ENCODE measurements at places on chromosomes 4 and X.

DNA sequence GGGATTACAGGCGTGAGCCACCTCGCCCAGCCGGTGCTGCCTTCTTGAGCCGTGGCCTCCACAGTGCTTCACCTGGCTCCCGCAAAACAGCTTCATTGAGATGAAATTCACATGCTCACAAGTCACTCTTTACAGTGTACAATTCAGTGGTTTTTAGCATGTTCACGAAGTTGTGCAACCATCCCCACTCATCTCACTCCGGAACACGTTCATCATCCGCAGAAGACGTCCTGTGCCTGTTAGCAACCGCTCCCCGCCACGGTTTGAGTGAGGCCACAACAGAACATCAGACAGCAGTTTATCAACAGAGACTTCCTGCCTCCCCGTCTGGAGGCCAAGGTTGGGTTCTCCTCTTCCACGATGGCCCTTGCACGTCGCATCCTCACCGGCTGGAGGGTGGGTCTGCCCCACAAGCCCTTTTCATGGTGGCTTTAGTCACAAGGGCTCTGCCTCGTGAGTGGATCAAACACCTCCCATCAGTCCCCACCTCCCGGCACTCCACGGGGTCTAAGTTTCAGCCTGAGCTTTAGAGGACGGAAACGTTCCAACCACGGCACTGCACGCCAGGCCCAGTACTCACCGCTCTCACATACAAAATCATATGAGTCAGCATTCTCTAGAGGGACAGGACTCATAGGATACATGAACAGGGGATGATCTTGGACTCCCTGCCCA, 29.6 kb upstream of the SPON2 start:
- peak; percentile 73 for DNase-seq

DNA sequence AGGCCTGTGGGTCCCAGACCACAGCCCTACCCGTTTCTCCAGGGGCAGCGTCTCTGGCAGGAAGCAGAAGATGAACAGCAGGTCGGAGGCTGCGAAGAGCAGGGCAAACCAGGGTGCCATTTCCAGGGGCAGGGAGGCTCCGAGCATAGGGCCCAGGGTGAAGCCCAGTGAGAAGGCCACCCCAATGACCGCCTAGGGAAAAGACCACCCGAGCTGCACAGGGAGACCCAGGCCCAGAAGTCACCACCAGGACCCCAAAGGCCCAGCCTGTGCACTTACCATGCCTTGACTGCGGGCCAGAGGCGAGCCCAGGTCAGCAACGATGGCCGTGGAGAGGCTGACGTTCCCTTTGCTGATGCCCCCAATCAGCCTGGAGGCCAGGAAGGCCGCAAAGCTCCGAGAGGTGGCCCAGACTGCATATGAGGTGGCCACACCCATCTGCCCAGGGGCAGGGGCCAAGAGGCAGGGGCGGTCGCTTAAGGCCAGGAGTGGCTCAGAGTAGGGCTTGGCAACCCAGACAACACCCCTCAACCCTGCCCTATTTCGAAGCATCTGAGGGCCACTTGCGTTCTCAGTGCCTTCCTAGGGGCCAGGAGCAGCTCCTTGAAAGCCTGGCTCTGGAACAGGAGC, 30.8 kb downstream of the NOP14 start:
- no peak for DNase-seq

GRCh38 chr4:42478946-42479345, 81.7 kb downstream of the SHISA3 start:
- no peak for DNase-seq

- no peak for DNase-seq
Measured at GRCh38 chr4:70571772-70572171, 20.3 kb upstream of the AMBN start.

DNA sequence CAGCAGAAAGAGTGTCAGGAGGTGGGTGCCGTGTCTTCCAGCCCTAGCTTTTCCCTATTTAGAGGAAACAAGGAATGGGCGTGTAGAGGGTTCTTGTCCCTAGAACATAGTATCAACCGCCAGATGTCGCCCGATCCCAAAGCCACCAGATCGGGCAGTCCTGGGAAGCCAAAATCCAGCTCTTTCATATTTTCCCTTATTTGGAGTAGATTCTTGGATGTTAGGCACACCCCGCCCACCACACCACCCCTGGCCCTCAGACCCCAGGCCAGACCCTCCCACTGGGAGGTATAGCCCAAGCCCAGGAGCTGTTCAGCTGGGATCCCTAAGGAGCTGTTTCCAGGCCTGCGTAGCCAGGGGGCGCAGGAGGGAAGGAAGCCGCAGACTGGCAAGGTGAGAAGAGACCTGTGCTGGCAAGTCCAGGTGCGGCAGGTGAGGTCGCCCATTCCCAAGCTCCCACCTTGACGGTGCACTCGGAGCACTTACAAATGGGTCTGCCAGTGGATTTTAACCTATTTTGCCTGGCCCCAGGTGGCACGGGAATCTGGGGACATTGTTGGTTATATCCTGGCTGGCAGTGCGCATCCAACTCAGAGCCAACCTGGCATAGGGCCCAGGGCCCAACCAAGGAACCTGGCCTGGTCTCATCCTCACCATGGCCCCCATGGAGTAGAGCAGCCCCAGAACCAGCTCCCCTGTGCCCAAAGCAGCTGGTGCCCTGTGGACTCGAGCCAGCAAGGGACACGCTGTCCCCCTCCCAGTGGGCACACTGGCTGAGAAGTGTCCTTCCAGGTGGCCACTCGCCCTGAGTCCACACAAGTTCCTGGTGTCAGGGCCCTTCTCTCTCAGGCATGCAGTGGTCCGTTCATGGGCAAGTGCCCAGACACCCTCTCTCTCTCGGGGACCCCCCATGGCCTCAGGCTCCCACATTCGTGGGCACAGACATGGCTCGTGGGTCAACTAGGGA, 811 bp downstream of the FLNA start:
- DNase-seq, result no peak

GRCh38 chr4:168273838-168274237, 44.7 kb downstream of the DDX60 start:
- no peak for DNase-seq

GRCh38 chr4:161203865-161204264, 959.9 kb downstream of the FSTL5 start:
- DNase-seq, result no peak

GRCh38 chr4:130035391-130035790, 939.4 kb downstream of the C4orf33 start:
- no peak for DNase-seq

DNA sequence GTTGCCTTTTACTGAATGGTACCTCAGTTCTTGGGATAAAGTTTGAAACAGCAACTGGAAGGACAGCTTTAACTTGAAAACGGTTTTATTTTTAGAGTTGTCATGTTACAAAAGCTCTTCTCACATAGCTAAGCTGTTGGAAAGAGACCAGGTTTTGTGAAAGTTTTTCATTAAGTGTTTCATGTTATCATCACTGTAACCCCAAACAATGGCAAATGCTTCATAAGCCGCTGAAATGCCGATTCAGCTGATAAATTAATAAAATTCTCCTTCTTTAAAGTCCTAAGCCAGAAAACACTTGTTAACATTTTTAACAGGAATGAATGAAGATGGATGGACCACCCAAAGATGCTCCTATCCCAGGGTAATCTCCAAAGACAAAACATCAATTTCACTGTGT, 76.1 kb upstream of the IRF2 start:
- DNase-seq, result no peak

GRCh38 chrX:48278958-48279357, 23.8 kb downstream of the SSX1 start:
- no peak for DNase-seq

DNA sequence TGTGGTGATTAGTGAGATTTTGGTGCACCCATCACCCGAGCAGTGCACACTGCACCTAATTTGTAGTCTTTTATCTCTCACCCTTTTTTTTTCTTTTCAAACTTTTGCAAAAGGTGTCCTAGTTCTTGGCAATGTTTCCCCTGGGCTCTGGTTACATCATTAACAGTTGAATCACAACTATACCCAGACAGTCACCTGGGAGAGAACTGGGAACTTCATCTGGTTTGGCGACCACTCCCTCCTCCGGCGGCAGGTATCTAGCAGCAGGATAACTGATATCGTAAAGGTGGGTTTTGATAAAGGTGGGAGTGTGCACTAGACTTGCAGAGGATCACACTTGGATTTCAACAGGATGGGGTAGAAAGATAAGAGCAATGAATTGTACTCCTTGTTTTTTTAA, 140.5 kb downstream of the CHIC2 start:
- no peak for DNase-seq

DNA sequence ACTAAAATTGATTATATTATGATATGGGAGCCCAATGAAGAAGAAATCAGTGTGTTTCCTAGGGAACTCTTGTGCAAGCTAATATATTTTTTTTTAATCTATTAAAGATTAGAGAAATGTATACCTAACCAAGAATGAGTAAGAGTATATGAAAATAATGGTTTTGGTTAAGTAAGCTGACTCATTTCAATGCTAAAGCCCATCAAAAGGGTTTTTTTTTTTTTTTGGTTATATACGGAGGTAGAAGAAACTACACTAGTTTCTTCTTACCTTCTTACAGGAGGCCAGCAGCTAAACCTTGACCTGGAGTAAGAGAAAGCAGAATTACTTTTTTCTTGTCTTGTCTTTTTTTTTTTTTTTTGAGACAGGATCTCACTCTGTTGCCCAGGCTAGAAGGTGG, 27.5 kb downstream of the RUFY3 start:
- no peak for DNase-seq

DNA sequence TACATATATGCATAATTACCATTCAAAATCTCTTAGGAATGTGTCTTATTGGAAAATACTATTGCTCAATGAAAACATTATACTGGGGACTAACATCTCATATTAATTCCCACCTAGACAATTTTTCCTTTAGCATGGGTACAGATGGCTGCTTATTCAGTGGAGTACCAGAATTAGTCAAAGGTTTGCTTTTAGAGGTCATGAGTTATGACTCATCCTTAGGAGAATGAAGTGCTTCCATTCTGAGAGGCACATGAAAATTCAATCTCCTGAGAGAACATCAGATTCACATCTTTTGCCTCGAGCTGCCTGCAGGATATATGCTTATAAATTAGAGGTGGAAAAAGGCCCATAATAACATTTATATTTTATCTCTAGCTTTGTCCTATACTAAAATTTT, 378.0 kb upstream of the DMD start:
- no peak for DNase-seq
